ENCODE measurements at places on chromosomes 5 and 9.

- DNase-seq: no peak
Observed at GRCh38 chr9:88807426-88807825, 183.8 kb upstream of the S1PR3 start.

- DNase-seq: no peak
Observed at GRCh38 chr5:149702934-149703646, 27.0 kb upstream of the PPARGC1B start.

DNA sequence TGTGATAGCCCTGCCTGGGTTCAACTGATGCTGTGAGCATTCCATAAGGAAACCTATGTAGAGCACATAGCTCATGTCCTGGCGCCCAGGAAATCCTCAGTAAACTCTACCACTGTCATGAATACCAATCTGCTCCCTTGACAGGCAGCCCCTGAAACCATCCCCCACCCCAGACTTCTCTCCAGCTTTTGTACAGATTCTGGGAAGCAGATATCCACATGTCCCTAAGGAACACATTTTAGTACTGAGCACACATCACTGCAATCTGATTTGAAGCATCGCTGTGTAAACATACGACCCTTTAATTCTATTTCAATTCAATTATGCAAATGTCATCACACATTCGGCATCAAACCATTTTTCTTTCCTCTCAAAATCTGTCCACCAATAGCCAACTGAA lies 89.5 kb upstream of the FSTL4 start:
- no peak for DNase-seq

- peak; percentile 60 for DNase-seq
Observed at GRCh38 chr5:164561933-164562872, 1056.8 kb downstream of the MAT2B start.

- no peak for DNase-seq
Observed at GRCh38 chr9:4859035-4859434, 66.3 kb downstream of the RCL1 start.

DNA sequence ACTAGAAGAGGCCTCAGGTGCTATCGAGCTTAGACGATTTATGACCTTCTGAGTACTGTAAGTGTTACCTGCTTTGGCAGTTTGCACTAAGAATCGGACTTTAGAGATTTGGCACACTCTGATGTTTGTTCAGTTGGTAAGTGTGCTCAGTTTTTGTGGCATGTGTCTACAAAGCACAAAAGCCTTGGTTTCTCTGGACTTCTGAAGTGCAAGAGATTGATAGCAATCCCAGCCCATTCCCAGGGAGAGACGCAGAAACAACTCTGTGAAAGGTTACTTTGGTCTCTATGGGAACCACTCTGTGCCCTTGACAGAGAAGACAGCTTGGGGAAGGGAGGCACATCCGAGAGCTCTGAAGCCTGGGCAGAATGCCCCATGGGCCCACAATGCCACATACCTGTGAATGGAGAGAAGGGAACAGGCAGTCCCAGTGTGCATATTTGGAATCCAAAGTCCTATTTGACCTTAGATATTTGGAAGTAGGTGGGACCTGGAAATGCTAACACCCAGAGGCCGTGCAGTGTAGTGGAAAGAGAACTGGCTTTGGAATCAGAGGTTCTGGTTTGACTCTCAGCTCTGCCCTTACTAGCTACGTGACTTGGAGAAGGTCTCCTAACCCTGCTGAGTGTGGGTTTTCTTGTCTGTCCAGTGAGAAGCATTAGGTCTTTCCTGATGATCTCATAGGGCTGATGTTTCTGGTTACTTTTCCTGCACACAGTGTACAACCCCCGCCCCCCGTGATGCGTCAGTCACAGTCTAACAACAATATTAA lies 194.3 kb upstream of the VLDLR start:
- DNase-seq: no peak

- no peak for DNase-seq
Observed at GRCh38 chr5:166562246-166562645, 1729.2 kb upstream of the WWC1 start.

DNA sequence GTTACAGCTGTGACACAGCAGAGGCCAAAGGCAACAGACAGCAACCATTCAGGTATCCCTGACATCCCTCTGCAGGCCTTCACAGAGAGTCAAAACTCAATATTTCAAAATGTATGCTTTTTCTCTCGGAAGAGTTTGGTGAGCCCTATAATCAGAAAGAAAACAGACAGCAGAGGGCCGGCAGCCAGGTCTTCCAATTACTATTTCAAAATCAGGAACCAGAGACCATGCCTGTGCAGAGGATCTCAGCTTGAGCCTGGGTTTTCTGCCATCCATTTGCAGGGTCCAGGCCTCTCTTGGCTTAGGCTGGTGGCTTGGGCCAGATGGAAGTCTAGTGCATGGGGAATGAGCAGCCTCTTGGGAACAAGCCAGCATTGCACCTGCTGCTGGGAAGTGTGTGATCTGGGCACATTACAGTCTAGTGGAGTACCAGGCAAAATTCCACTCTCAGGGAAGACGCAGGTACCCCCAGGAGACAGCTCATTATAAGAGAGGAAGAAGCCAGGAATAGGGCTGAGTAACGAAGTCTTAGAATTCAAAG lies 231.3 kb downstream of the ENC1 start:
- no peak for DNase-seq

DNA sequence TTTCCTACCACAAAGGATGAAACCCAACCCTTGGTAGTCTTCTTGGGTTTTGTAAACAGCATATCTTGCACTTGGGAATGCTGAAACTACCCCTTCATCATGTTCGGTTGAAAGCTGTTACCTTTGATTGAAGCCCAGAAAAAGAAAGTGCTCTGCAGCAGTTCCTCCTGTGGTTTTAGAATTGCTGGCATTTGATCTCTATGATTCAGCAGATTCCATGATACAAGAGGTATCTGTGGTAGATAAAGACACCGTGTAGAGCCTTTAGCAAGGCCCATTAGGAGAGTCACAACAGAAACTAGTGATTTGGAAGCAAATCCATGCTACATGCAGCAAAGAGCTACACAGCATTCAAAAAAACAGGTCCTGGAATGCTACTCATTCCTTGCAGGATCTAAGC lies 557.0 kb downstream of the TLE1 start:
- peak; percentile 57 for DNase-seq

GRCh38 chr9:87309236-87309635 lies 188.4 kb upstream of the DAPK1 start:
- DNase-seq: peak; percentile 71

DNA sequence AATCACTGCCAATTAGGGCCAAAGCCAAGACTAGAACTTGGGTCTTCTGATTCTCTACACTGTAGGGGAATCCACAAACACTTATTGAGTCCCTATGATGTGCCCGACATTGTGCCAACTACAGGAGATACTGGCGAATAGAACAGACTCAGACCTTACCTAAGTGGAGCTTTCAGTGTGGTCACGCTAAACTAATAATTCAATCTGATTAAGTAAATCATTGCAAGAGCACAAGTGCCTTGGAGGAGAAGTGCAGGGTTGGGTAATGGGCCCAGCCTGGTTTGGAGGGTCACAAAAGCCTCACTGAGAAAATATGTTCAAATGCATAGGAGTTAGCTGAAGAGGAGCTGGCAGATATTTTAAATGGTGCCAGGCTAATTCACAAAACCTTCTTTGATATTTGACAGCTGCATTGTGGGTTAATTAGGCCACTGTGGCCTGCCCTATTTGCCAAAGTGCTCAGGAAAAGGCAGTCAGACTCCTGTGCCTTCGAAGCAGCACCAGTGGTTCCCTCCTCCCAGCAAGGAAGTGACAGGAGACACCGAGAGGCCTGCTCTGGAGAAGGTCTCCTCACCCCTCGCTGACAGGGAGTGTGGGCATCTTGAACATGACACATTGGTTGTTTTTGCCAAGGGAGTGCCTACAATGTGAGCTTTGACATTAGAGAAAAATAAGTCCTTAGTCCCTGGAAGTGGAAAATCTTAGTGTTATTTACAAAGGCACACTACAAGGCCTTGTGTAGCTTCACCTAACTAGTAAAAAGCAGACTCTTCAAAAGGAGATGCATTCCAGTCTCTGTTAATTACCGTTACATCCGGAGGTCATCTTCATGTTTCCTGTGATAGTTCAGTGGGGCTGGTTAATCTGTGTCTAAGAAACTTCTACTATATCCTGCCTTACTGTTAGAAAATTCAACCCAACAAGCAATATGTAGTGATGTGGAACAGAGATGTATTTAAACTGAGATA lies 24.1 kb upstream of the TRAF1 start:
- DNase-seq: no peak

- DNase-seq: peak; percentile 26
Observed at GRCh38 chr9:135914921-135915320, 7.6 kb upstream of the CAMSAP1 start.

DNA sequence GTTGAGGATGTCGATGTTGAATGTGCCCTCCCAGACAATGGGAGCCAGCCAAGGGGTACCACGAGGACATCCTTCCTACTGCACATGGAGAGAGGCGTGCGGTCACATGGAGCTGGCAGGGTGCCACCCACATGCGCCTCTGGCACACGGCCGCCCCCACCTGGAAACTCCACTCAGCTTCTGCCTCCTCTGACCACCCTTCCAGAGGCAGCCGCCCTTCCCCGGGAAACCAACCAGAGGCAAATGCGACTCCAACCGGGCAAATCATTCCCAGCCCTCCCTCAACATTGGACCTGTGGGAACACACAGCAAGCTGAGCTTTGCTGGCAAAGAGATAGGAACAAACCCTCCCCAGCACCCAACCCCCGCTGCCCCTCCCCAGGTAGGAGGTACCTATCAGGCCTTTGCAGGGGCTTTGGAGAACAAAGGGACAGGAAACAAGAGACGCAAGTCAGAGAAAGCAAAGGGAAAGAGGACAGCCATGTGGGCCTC lies 17.5 kb downstream of the ABO start:
- no peak for DNase-seq

DNA sequence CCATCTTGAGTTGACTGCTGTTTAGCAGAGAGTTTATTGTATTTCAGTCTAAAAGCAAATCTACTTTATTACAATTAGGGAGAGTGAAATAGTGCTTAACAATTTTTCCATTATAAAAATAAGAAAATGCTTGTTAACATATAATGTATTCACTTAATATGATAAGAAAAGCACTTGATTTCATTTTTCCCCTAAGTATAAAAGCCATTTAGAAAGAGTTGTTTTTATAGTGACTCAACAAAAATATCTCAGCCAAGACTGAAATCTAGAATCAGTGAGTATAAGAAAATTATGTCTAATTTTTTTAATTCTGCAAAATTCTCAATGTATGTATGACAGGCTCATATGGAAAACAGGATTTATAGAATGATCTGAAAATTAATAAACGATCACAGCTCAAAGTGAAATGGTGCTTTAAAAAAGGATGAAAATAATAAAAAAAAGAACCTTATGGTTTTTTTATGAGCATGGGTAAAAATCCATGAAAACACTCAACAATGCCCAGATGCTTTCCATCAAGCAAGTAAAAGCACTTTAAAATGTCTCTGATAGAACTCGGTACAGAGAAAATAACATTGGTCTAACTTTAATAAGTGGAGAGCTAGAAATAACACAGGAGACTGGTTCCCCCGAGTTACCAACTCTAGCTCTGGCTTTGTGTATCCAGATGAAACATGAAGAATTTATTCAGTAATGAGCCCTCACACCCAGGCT lies 1057.8 kb upstream of the WWC1 start:
- peak; percentile 24 for DNase-seq

DNA sequence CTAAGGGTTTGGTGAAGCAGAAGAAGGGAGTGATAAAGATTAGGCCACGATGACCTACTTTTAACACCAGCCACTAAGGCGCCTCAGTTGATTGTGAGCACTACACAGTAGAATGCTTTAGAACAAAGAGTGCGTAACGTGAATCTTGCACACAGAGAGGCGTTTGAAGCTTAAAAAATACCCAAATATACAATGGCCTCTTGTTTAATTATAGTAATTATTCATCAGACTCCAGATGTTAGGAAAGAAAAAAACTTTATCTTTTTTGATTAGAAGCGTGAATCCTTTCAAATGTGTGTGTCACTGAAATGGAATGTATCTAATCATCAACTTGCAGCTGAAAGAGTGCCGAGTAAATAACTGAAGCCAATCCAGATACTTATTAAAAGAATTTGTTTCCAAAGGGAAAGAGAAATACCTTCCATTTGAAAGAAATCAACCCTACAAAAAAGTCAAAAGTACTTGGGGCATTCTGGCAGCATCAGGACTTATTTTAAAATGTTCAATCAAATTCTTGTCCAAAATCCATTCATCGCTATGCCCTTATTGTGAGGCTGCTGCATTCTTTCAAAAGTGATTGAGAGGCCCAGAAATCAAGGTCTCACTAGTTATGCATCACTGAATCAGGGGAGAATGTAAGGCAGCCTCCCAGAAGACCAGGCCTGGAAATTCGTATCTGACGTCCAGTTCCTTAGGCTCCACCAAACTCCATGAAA lies 337.5 kb downstream of the ZNF608 start:
- peak; percentile 53 for DNase-seq

DNA sequence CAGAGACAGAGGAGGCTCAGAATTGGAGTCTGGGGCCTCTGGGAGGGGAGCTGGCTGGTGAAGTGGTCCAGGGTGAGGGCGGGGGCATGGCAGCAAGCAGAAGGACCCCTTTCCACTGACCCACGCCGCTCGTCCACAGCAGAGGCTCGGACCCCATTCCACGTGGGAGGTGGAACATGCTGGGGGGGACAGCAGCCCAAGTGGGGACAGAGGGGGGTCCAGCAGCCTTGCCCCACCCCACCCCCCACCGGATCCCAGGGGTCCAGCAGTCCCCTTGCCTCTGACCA lies 25.4 kb upstream of the NKD2 start:
- DNase-seq: no peak

DNA sequence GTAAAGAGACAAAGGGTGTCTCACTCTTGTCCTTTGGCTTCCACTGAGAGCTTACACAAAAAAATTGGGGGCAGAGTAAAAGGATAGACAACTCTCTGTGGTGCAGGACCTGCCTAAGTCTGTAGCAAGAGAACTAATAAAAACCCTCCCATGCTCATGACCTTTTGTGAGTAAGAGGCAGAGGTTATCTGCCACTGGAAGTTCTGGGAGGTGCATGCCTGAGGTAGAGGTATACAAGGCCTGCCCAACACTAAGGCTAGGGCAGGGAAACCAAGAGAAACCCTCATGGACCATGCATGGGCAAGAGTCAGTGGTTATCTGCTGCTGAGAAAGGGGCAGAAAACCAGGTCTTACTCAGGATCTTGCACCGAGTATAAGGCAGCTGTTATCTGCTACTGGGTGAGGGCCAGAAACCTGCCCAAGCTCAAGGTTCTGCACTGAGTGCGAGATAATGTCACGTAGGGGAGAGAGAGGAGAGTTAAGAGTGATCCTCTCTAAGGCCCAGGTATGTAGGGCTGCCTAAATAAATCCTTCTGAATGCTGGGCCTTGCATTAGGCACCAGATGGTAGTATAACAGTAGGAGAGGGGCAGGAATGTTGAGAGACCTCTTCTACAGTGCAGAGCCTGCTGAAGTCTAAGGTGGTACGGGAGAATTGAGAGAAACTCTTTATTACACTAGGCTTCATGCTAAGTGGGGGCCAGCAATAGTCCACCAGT lies 143.4 kb downstream of the MACROH2A1 start:
- DNase-seq: no peak

DNA sequence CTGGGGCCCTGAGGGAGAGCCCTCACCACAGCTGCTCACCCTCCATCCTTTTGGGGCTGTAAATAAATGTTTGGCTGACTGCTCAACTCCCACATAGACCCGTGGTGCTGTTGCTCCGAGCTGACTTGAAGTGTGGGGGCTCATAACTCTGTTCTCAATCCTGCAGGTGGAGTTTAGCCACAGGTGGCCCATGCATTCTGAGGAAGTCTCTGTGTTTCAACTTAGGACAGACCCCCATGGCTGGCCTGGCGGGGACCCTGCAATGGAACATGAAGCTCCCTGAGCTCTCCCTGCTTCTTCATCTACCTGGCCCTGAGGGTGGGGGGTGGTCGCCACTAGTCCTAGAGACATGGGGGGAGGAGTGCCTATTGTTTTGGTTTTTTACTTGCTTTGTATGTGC lies 19.7 kb downstream of the NDUFS6 start:
- DNase-seq: no peak
